CD4-positive, alpha-beta T cell treated with Interferon alpha-2 for 1 hour (primary cell): ENCODE measurements at places on chromosomes 4 and X.

- DNase-seq: peak; percentile 38
Measured at GRCh38 chrX:101485212-101485949, at the start of gene ARMCX4. Gene ARMCX4, plus strand, starts transcription at chrX:101485456. Its CDS starts 3,134 bp downstream, at chrX:101488590.

- no peak for DNase-seq
Measured at GRCh38 chrX:2514131-2514530, 13.4 kb upstream of the DHRSX start.

- no peak for DNase-seq
Measured at GRCh38 chr4:181897935-181898334, 345.3 kb upstream of the TENM3 start.

DNA sequence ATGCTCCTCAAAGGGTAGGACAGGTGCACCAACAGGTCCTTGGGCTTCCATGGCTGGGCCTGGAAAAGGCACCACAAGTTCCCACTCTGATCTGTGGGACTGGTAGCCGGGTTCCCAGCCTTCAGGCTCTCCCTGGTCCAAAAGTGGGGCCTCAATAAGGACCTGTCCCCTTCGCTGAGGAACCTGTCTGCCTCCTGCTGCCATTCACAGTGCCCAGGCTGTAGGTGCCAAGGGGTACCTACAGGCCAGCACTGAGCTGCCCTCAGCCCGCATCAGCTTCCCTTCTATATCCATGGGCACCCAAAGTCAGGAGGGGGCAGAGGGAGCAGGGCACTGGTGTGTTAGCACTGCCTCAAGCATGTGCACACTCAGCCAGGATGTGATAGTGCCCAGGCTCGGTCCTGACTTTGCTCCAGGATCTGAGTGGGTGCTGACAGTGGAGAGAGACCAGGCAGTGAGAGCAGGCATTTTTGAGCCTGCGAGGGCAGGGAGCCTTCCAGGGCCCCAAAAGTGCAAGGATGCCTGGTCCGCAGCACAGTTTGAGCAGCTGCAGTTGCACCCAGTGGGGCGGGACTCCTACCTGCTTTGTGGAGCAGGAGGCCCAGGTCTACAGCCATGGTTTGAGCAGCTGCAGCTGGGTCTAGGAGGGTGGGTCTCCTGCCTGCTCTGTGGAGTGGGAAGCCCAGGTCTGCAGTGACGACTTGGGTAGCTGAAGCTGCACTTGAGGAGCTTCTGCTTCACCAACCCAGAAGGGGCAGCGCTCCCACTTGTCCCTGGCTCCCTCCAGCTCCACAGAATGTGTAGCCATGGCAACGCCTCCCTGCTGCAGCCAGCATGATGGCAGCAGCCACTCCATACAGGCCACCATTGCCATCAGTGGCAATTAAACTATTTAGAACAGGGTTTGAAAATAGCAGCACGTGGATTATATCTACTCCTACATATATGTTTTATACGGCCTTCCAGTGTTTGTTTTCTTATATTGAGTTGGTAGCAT lies 376.4 kb downstream of the KCTD8 start:
- DNase-seq: no peak

- peak; percentile 19 for DNase-seq
Measured at GRCh38 chrX:57528670-57529255, 63.0 kb upstream of the ZXDB start.

DNA sequence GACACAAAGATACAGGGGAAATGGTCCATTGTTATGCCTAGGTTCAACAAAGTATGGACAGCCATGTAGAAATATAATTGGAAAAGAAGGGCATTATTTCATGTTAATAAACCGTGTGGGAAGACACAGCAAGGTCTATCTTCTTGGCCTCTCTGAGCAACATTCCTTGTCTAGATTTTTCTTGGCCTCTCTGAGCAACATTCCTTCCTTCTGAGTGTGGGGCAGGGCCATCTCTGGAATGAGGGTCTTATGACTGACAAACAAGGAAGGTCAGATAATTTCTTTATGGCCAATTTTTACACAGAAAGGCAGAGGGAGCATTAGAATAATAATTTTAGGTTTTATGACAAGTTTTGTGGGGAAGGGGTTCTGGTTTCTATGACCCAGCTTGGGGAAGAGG lies 24.3 kb upstream of the MAOA start:
- DNase-seq: no peak

- DNase-seq: no peak
Measured at GRCh38 chr4:48156423-48156822, 22.4 kb upstream of the TXK start.

GRCh38 chr4:13176741-13177142 lies 307.4 kb downstream of the RAB28 start:
- DNase-seq: no peak

GRCh38 chr4:94284889-94285288 lies 57.7 kb downstream of the HPGDS start:
- DNase-seq: no peak

GRCh38 chr4:86344127-86344526 lies 15.7 kb downstream of the MAPK10 start:
- DNase-seq: no peak

DNA sequence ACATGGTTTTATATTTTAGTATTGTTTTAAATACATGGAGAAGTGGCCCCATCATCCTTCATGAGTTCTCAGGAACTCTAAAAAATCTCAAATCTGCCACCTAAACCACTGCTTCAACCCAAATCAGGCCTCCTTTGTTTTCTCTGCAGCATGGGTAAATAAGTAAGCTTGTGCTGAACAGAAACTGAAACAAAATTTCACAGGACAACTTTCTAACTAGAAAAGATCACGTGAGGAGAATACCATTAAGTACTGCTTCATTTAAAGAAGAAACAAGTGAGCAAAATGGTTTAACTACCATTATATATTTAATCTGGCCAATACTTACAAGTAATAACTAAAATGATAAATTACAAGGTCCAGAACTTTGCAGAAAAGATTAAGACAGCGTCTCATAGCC lies 2.5 kb downstream of the ARAP2 start:
- peak; percentile 18 for DNase-seq

GRCh38 chr4:187128222-187128621 lies 404.6 kb upstream of the FAT1 start:
- no peak for DNase-seq

- no peak for DNase-seq
Measured at GRCh38 chrX:118594697-118595420, 99.2 kb downstream of the DOCK11 start.

DNA sequence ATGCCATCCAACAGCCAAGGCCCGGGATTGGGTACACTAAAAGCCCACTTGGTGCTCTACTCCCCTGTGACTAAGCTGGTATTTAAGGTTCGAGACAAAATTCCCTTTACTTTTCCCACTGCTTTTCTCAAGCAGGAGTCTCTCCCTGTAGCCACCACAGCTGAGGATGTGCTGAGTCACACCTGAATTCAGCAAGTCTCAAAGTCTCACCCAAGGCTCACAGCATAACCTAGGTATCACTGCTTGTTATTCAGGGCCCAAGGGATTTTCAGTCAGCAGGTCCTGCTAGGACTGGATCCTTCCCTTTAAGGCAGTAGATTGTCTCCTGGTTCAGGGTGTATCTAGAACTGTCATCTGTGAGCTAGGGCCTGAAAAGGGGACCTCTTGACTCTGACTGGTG lies 39.2 kb downstream of the FMR1NB start:
- DNase-seq: no peak

DNA sequence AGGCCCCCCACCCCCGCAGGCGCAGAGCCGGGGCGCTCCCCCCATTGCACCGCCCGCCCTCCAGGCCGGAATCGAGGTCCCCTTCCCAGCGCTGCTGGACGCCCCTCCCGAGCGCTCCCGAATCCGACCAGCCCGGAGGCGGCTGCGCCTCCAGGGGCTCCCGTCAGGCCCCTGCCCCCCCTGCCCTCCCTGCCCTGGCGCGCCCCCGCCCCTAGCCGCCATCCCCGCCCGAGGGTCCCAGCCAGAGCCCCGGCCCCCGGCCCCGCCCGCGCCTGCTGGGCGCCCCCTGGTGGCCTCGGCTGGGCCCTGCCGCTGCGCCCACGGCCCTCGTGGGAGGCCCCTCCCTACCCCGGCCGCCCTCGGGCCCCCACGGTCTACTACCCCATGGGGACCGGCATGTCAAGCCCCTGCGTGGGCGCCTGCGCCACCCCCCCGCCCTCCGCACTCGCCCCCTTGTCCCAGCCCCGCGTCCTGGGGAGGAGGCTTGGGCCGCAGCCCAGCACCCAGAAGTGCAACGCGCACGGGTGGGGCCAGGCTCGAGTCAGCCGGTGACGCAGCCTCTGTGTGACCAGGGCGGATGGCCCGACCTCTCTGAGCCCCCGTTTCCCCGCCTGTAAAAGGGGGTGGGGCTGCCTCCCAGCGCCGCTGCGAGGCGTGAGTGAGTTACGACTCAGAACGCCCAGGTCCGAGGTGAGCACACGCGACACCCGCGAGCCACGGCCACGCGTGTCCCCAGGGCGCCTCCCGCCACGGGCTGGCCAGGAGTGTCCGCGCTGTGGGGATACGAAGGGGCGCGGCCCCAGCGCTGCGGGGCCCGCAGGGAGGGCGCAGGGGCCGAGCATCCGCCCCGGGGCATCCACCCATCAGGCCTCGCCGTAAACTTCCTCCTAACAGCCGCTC lies 104.9 kb downstream of the FAM53A start:
- peak; percentile 83 for DNase-seq

GRCh38 chr4:88054901-88055300 lies 47.5 kb downstream of the PKD2 start:
- no peak for DNase-seq

DNA sequence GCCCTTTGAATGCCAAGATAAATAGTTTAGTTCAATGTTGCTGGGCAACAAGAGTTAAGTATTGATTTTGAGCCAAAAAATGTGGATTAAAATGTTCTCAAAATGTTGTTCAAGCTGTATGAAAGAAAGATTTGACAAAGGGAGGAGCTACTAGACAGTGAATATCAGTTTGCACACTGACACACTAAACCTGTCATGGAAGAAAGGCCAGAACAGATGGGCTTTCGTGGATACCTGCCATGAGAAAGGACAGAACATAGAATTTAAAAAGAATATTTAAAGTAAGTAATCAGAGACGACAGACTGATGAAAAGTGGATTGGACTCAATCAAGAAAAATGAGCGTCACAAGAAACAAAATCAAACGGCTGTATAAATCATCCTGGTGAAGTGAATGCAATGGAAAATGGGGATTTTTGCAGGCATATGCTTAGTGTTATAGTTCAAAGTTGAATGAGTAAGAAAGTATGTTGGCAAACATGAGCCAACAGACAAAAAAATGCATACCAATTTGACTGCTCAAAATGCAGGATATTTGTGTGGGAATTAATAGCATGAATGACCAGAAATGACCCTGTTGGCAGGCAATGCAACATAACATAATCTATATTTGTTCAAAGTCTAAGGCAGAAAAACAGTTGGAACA lies 7.4 kb downstream of the PCDH18 start:
- DNase-seq: no peak

- DNase-seq: no peak
Measured at GRCh38 chrX:137748827-137749226, 182.9 kb downstream of the ZIC3 start.

DNA sequence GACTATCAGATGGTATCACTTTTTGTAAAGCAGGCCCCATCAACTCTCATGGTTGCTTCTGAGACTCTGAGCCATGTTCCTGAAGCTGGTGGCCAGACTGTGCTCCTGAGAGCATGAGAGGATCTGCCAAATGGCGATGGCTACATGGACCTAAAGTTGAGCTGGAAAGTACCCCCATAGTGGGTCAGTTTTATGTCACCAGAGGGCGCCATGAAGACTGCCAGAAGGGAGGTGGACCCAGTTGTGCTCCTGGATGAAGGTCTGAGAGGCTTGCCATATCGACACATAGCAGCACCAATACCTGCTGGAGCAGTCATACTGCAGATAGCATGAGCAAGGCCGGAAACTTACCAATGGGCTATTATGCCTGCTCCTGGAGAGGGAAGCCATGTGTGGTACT lies 105.7 kb downstream of the SLITRK2 start:
- DNase-seq: no peak
